Smooth muscle cell of the brain vasculature (primary cell): ENCODE measurements at places on chromosomes 13 and 19.

DNA sequence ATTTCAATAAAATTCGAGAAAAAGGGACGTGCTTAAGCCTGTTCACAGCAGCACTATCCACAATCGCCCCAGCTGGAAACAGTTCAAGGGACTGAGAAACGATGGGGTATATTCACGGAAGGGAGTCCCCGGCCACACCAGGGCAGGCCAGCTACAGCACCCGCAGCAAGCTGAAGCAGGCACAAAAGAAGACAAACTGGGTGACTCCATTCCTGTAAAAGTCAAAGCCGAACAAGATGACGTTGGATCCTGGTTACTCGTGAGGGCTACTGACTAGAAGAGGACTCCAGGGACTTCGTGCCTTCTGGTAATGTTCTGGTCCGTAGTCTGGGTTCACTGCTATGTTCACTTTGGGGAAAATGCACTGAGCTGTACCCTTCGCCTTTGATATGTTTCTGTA is 57.6 kb downstream of the COL4A1 start:
- no peak for DNase-seq

GRCh38 chr13:99083981-99084380 is 106.1 kb upstream of the DOCK9 start:
- DNase-seq = no peak

- no peak for DNase-seq
These were observed at the start of gene APC2 for GRCh38 chr19:1449467-1450442. TSS of gene APC2 (plus strand) at chr19:1450121. CDS start at chr19:1453002, 2,881 bp downstream.

DNA sequence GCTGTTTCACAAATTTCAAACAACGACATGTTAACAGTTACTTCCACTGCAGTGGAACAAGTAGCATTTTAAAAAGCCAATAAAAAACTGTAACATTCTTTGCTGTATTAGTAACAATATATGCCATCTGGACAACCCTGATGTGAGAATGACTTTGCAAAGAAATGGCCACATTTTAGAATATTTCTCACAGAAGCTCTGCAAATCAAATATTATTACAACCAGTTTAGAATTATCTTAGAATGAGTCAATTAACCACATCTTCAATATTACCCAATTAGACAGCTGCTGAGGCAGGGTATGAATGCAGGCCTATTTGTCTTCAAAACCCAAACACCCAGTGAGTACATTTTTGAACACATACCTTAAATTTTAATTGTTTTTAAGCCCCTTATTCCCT is 3.2 kb downstream of the ZNF699 start:
- DNase-seq = no peak

DNA sequence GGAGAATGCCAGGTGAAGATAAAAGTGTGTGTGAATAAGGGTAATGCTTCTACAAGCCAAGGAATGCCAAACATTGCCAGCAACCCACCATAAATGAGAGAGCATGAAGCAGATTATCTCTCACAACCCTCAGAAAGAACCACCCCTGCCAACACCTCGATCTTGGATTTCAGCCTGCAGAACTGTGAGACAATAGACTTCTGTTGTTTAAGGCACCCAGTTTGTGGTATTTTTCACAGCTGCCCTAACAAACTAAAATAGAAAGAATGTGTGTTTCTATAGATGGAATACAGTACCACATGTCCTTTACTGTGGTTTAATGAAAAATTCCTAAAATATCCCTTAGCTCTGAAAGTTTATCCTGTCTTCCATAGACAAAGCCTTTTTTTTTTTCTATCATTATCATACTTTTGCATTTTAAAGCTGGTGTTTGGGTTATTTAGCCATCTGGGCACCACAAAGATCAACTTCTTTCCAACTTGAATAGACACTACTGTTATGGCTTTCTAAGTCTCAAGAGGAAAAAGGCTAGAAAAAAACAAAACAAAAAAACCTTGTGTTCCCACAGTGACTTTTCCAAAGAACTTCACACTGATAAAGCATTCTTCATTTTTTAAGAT is 505.6 kb downstream of the KCTD12 start:
- no peak for DNase-seq

GRCh38 chr13:110471156-110471832 is 90.2 kb downstream of the RAB20 start:
- no peak for DNase-seq

- DNase-seq = no peak
These were observed 176.2 kb downstream of the FOXO1 start for GRCh38 chr13:40490086-40490758.

DNA sequence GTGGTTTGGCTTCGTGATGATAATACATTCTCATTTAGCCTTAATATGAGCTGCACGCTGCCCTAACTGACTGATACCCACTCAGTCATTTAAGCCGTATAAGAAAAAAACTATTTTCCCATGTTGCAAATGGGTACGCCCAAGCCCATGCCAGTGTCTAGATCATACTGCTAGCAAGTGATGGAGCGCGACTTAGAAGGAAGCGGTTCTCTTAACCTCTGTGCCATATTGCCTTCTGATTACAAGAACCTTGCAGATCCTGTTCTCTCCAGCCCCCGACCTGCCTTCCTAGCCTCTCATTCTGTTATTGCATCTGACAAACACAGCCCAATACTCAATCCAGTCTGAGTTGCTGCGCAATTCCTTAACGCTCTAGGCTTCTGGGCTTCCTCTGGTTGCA is 603 bp downstream of the GPALPP1 start:
- DNase-seq = no peak

- no peak for DNase-seq
These were observed 175.1 kb upstream of the KL start for GRCh38 chr13:32840989-32841713.

- no peak for DNase-seq
These were observed 189.0 kb downstream of the LMO7 start for GRCh38 chr13:75825161-75825560.

DNA sequence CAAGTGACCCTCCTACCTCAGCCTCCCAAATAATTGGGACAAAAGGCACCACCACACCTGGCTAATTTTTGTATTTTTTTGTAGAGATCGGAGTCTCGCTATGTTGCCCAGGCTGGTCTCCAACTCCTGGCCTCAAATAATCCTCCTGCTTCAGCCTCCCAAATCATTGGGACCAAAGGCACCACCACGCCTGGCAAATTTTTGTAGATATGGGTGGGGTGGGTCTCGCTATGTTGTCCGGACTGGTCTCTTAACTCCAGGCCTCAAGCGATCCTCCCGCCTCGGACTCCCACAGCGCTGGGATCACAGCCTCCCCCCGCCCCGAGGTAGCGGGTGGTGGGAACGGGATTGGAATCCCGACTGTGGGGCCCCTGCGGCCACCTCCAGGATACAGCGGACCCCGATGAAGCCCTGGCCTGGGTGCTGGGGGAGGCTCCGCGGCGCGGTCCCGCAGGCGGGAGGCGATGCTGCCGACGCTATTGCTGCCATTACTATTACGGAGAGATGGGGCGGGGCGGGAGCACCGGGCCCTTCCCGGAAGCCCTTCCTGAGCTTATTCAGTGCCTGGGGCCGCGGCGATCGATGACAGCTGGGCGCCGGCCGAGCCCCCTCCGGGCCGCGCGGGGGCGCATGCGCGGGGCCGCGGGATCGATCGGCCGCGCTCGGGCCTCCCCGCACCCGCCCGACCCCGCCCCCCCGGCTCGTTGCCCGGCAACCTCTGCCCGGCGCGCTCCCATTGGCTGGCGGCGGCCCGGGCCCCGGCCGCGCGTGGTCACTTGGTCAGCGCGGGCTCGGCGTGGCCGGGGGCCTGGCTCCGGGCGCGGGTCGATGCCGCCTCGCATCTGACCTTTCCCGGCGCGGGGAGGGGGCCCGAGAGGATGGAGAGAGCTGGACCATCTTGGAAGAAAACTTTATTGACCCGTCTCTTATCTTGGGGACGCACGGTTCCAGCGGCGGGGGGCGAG is 27.9 kb upstream of the ONECUT3 start:
- no peak for DNase-seq

- no peak for DNase-seq
These were observed 7.4 kb downstream of the DNMT1 start for GRCh38 chr19:10187315-10187714.

- DNase-seq = peak; percentile 94
These were observed 9.3 kb downstream of the RPS9 start for GRCh38 chr19:54209811-54210494.

DNA sequence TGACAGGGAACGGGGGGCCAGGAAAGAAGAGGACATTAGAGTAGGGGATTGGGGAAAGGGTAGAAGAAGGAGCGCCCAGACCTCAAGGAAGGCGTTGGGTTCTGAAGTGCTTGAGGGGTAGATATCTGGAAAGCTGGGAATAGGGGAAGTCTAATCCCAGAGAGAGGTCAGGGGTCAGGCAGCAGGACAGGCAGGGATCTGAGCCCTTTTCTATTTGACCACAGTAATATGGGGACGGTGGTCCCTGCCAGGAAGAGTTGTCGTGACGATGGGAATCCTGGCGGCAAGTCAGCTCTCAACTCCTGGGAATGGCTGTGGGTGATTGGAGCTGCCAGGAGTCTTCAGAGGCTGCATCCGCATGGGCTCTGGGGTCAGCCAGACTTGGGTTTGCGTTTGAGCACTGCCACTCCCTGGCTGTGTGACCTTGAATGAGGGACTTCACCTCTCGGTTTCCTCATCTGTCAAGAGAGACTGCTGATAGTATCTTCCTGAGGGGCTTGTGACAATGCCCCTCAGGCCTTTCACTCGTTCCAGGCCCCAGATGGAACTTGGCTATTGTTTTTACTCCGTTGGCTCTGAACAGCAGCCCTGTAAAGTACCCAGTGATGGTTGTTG is 1.3 kb downstream of the AP2A1 start:
- DNase-seq = no peak

DNA sequence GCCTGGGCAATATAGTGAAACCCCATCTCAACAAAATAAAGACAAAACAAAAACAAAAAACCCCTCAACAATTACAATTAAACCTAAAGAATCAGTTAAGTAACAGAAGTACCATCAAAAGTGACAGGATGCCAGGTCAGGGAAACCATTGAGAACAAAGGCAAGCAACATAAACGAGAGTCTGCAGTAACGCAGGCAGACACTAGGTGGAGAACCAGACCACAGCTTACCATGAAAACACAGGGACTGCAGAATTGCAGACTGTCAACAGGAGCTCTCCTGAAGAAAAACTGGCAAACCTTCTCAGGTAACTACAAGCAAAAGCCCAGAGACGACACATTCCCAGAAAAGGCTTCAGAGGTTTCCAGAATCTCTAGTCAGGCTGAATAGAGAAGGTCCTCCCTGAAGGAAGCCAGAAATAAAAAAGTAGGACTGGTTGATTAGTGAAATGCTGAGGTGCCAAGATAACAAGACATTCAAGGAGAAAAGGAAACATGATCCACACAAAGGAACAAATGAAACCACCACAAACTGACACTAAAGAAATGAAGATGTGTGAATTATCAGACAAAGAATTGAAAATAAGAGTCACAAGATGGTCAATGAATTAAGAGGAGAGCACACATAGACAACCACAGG is 2.2 kb upstream of the ZNF665 start:
- DNase-seq = no peak

GRCh38 chr13:113835461-113836270 is 28.2 kb downstream of the GAS6 start:
- DNase-seq = peak; percentile 91
